ENCODE measurements at places on chromosomes 1 and 21.
A peak's percentile ranks its signal among the peaks of the same experiment; 100 is the strongest.

GRCh38 chr21:27674041-27674615 lies 707.2 kb upstream of the ADAMTS5 start:
- DNase-seq: no peak

- DNase-seq: no peak
Observed at GRCh38 chr1:203228670-203229069, 803 bp downstream of the CHIT1 start.

DNA sequence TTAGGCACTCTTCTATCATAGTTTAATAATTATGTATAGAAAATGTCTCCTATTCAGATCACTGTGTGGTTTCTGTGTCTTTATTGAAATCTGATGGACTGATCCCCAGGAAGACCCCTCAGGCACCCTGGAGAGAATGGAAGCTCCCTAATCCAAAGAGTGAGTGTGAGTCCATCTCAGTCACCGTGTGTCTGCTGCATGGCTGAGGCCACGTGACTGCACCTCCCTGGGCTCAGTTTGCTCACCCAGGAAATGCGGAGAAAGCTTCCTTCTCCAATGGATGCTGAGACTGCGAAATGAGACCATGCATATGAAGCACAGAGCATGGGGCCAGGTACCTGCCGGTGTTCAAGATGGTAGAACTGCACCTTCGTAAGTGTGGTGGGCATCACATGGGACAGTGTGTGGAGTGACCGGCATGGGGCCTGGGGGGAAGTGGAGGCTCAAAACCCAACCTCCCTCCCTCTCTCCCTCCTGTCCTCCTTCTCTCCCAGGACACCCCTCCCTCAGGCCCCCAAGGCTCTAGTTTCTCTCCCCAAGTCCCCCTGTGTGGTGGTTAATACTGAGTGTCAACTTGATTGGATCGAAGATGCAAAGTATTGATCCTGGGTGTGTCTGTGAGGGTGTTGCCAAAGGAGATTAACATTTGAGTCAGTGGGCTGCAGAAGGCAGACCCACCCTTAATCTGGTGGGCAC lies 557.5 kb downstream of the PTPRU start:
- DNase-seq: no peak

GRCh38 chr21:45309069-45309986 lies 21.6 kb upstream of the POFUT2 start:
- DNase-seq: peak; percentile 89

GRCh38 chr21:29857150-29857549 lies 82.6 kb downstream of the GRIK1 start:
- DNase-seq: no peak

DNA sequence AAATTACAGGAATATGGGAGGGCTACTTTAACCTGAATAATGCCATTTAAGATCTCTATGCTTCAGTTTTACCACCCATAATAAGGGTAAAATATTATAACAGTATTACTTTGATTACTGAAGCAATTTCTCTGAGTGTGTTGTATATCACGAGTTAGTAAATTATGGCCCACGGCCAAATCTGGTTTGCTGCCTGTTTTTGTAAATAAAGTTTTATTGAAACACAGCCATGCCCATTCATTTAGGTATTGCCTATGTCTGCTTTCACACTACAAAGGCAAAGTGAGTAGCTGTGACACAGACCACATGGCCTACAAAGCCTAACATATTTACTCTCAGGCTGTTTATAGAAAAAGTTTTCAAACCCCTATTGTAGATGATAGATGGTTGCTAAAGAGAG lies 156.8 kb downstream of the CDC42BPA start:
- DNase-seq: no peak

DNA sequence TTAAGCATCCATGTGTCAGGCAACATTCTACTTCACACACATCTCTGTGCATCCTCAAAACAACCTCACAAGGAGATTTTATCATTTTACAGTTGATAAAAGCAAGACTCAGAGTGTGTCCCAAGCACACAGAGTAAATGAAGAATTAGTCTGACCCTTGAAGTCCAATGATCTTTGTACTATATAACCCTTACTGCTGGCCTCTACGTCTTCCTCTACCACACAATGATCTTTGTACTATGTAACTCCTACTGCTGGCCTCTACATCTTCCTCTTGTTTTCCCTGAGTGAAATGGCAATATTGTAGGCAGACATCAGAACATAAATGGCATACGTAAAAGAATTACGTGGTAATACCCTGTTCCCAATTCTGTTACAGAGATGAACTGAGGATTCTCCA lies 55.3 kb downstream of the AHCTF1 start:
- DNase-seq: peak; percentile 60

- no peak for DNase-seq
Observed at GRCh38 chr1:11735531-11735853, 444 bp upstream of the AGTRAP start.

DNA sequence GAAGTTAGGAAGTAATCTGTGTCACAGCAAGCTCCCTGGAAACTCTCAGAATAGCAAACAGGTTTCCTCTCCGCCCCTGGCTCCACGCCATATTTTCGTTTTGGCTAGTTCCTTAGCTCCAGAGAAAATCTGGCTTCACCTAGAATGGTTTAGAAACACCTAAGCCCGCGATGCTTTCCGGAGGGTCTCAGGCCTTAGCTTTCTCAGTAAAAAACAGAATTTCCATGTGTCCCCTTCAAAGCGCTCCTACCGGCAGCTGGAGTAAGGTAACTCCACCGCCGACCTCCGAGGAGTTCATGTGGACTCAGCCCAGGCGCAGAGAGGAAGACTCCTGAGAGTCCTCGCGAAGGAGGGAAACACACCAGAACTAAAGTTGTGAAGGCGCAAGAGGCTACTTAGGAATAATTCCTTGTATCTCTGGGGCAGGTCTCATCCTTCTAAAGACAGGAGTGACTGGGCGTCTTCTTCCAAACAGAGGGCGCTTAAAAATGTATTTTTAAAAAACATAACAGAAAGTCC lies 406 bp downstream of the KIAA0040 start:
- DNase-seq: peak; percentile 73

- no peak for DNase-seq
Observed at GRCh38 chr1:183834568-183834967, 29.6 kb downstream of the RGL1 start.

DNA sequence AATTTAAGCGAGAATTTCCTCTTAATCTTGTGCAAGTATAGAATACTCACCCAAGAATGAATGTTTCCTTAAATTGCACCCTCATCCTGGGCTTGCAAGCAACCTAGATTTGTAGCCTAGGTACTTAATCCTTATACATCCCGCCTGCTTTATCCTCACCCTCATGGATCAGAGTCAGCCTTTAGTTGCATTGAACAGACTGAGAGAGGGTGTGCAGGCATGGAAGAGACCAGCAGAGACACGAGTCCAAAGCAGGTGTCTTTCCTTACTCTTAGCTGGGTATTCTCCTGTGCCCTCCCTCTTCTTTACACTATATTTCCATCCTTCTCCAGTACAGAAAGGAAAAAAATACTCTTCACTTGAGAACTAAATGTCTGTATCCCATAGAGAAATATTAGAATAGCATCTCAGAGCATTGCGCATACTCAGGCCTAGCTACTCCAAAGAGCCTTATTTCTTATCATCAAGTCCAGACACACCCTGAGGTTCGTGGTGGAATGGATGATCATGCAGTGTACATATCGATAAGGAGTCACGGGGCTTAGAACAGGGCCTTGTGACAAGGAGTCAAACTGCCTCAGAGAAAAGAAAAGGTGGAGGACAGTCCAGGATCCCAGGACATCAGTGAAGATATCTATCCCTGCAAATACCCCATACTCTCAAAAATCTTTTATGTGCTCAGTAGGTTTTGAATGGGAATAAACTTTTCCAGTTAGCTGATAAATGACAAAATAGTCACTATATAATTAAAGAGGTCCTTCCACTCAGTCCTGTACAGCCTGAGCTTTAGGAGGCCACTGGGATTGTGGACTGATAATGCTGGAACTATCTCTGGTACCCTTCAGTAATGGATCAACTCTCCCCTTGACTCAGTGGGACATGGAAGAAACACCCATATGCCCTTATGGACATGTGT lies 297.9 kb downstream of the GRIK1 start:
- no peak for DNase-seq

DNA sequence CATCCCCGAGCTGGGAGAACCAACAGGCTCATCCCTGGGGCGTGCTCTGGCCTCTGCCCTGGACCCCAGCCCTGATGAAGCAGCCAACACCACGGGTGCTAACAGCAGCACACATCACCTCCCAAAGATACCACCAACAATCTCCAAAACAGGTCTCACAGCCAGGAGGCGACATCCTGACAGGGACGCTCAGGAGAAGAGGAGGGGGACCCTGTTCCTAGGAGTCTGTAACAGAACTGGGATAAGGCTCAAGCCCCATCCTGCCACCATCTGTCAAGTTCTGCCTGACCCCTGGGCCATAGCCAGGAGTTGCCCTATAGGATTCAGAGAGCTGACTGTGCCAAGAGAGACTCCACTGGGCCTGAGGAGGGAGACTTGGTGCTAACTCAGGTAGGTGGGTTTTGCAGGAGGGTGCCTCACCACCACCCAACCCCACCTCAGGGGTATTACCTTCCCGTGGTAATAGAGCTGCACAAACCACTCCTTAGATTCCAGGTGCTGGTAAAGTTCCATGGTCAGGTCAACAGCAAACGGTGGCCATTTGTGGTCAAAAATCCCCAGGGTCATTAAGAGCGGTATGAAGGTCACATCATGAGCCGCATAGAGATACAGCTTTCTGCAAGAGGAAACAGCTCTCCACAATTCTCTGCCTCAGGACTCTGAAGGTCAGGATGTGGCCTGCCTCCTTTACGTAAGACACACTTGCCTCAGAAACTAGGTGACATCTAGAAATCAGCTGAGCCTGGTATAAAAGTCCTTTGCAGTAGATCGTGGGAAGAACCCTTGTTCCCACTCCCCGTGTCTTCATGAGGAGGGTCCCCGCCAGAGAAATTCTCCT lies 22.3 kb downstream of the ACP6 start:
- peak; percentile 45 for DNase-seq

DNA sequence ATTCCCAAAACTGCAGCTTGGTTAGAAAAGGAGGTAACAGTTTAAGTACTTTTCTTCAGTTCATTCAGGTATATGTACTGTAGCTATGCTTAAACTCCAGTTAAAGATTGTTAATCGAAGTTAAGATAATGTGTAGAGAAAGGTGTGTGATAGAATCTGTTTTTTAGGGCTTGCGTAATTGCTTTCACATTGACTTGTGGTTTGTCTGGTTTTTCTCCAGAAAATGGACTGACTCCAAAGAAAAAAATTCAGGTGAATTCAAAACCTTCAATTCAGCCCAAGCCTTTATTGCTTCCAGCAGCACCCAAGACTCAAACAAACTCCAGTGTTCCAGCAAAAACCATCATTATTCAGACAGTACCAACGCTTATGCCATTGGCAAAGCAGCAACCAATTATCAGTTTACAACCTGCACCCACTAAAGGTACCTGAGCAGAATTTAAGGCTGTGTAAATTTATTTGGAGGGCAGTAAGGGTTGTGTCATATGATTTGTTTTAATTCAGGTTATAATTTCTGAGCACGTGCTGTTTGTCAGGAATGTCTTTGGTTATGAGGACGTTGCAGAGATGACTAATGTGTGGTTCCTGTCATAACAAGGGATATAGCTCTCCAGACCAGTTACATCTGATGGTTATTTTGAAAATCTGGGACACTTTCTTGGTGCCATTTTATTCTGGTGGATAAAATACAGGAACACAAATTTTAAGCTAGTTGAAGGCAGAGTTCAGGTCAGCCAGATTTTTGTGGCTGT lies 26.0 kb downstream of the ATF6 start:
- DNase-seq: no peak

DNA sequence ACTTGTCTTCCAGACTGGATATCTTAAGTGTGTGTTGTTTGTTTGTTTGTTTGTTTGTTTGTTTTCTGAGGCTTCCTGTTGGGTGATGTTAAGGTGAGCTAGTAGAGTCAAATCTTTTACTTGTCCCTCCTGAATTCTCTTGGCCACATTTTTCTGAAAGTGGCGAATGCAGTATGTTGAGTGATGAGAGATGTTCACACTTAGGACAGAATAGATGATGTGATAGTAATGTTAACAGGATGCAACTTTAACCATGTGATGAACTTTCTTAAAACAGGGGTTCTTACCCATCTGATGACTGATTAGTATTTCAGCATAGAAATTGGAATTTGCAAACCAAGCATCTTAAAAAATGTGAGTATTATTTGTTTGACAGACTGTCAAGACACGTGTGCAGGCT lies 40.2 kb downstream of the LMO4 start:
- no peak for DNase-seq

- no peak for DNase-seq
Observed at GRCh38 chr1:179996099-179996498, 41.5 kb downstream of the CEP350 start.

GRCh38 chr1:11519629-11520031 lies 40.7 kb downstream of the DISP3 start:
- DNase-seq: no peak

DNA sequence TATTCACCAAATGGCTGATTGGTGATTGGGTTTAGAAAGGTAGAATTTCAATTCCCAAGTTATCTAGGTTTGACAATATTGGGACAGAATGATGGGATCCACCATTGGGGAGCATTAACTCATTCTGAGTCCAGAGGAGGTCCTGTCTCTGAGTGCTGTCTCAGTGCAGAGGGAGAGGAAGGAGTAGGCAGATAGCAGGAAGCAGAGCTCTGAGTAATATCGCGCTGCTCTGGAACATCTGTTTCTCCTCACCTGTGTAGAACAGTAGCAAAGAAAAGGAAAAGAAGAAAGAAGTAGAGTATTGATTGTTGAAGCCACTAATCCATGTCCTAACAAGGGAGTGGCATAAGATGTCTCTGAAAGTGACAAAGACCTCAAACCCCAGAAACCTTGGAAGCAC lies 1657.8 kb downstream of the MRPL39 start:
- no peak for DNase-seq

DNA sequence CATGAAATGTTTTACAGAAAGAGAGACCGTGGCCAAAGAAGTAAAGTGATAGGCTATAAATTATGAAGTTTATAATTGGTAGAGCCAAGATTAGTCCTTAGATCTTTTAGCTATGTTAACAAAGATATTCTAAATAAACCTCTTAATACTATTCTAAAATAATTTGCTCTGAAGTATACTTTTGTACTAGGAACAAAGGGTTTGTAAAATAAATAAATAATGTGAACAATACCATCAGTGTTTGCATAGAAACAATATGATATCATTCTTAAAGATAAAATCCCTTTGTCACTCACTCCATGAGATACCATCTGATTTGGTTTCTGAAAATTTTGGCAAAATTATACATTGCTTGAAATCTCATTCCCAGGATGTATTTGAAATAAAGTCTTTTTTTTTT lies 107.6 kb upstream of the UBE2U start:
- no peak for DNase-seq

GRCh38 chr21:33380483-33380998 lies 22.7 kb upstream of the IFNGR2 start:
- peak; percentile 96 for DNase-seq

All from small intestine (tissue), 16 donors.